ENCODE measurements at places on chromosomes 16 and 17. TPM values are rescaled to one million over a fixed set of nuclear protein-coding genes. Genes with fewer than 3 reads are reported as not detected.

- peak; percentile 87 for DNase-seq
These were observed at the start of the genes GPS1 and RFNG for GRCh38 chr17:82051776-82052637. GPS1 (plus strand) TSS chr17:82051898; CDS start chr17:82051932, 34 bp downstream. RFNG (minus strand) TSS chr17:82051811; CDS start chr17:82051766, 45 bp downstream.

GRCh38 chr16:83863682-83864081, 35.2 kb upstream of the MLYCD start:
- DNase-seq, result no peak

GRCh38 chr17:48830840-48831548, at the start of gene CALCOCO2:
CALCOCO2 (plus strand) TSS chr17:48831035; CDS start chr17:48841708, 10,673 bp downstream.
- peak; percentile 96 for DNase-seq

DNA sequence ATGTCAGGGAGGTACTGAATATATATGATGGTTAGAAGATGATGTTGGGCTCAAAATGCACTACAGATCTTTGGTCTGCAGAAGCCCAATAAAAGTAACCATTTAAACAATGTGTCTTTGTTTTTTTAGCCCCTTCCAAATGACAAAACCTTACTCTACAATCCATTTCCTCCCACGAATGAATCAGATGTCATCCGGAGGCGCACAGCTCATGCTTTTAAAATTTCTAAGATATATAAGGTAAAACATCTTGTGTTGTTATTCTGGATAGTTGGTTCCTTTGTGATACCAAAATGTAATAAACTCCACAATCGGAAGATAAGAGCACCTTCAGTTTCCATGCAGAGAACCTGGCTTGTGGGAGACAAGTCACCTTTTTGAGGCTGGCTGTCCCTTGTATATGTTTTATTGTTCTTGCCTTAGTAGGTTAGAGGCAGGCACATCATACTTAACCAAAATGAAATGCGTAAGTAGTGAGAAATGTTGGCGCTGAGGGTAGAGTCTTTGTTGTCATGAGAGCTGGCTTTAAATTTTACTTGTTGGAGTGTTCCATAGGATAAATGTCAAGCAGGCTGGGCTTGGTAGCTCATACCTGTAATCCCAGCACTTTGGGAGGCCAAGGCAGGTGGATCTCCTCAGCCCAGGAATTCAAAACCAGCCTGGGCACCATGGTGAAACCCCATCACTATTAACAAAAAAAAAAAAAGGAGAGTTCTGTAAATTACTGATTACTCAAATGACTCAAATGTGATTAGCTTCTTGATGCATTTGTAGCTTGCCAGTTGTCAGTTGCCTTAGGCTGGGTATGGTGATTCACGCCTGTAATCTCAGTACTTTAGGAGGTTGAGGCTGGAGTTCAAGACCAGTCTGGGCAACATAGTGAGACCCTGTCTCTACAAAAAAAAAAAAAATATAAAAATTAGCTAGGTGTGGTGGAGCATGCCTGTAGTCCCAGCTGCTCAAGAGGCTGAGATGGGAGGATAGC, 19.7 kb upstream of the SNTB2 start:
- DNase-seq, result no peak

- no peak for DNase-seq
These were observed 72.6 kb upstream of the CACNG5 start for GRCh38 chr17:66762276-66762675.

DNA sequence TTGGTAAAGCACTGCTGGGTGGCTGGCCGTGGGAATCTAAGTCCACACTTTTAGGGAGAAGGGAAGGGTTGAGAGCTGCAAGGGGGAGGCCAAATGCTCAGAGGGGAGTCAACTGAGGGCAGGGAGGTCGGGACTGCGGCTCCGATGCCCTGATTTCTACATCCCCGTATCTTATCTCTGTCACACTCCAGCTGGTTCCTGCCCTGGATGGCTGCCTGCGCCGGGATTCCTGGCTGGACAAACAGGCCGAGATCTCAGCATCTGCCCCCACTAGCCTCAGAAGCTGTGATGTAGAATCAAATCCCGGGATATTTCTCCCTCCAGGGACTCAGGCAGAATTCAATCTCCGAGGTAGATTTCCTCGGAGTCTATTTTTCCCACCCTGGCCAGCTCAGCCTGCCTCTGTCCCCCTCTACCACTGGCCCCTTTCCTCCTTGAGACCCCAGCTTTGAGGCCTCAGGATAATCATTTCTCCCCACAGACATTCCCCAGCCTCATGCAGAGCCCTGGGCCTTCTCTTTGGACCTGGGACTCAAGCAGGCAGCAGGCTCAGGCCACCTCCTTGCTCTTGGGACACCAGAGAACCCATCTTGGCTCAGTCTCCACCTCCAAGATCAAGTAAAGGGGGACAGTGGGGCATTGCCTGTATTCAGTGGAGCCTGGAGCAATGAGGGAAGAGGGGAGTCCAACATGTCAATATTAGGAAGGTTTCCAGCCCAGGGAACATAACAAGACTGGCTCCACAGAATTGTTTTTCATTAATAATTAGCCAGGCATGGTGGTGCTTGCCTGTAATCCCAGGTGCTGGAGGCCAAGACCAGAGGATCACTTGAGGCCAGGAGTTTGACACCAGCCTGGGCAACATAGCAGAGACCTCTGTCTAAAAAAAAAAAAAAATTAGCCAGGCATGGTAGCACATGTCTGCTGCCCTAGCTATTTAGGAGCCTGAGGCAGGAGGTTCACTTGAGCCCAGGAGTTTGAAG, 1.8 kb downstream of the SHBG start:
- no peak for DNase-seq

DNA sequence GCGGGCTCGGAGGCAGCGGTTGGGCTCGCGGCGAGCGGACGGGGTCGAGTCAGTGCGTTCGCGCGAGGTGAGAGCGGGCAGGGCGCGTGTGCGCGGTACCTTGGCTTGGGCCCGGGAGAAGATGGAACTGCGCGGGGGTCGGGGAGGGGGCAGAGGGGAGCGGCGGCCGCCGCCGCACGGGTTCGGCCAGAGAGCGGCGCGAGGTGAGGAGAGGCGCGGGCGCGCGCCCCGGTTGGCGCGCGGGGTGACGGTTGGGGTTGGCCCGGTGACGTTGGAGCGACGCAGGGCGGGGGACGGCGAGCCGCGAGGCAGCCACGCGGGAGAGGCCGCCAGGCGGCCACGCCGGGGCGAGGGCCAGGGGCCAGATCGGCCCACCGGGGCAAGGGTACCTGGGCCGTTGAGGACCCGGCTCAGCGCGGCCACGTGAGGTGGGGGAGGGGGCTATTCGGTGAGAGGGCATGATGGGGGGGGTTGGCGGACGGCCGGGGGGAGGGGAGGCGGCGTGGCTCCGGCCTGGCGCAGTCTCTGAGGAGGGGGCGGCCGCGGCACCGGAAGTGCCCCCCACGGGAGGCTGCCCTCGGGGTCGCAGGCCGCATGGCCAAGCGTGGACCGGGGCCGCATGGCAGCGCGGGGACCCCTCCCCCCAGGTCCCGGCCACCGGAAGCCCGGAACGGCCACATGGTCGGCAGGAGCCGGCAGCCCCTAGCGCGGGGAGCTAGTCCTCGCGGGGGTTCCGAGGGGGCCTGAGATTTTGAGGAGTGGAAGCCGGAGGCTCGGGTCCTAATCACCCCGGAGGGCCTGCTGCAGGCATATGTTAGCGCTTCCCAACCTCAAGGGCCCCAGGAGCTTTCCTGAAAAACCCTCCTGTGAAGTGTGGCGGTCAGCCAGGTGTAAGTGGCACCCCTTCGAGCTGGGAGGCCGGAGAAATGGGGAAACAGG, 527 bp downstream of the EIF5A start:
- DNase-seq, result peak; percentile 84

GRCh38 chr17:47741793-47742145, 8.7 kb downstream of the TBX21 start:
- DNase-seq, result no peak

GRCh38 chr16:85057948-85058347, 30.4 kb downstream of the KIAA0513 start:
- DNase-seq, result no peak

DNA sequence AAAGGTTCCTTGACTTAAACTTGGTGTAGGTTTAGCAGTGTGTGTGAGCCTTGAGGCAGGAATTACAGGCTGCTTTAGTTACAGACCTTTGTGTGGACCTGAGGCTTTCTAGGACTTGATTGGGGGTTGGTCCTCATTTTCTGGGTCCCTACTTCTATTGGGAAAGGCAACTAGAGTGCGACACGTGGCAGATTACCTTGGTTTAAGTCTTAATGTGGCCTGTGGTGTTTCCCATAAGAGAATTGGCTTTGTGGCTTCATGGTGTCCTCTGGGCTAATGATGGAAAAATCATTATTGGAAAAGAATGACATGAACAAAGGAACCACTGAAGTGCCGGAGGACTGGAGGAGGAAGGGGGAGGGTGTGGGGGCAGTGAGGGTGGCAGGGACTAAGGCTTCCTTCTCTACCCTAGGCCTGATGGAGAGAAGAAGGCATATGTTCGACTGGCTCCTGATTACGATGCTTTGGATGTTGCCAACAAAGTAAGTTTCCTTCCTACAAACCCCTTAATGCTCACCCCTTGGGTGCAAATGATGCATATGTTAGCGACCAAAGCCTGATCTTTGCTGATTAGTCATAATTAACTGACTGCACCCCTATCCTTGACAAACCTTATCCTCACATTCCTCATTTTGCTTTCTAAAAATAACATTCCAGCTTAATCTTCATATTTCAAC, 2.7 kb downstream of the TLCD1 start:
- DNase-seq, result no peak

GRCh38 chr17:68462381-68463210, 5.3 kb upstream of the WIPI1 start:
- DNase-seq, result peak; percentile 81

DNA sequence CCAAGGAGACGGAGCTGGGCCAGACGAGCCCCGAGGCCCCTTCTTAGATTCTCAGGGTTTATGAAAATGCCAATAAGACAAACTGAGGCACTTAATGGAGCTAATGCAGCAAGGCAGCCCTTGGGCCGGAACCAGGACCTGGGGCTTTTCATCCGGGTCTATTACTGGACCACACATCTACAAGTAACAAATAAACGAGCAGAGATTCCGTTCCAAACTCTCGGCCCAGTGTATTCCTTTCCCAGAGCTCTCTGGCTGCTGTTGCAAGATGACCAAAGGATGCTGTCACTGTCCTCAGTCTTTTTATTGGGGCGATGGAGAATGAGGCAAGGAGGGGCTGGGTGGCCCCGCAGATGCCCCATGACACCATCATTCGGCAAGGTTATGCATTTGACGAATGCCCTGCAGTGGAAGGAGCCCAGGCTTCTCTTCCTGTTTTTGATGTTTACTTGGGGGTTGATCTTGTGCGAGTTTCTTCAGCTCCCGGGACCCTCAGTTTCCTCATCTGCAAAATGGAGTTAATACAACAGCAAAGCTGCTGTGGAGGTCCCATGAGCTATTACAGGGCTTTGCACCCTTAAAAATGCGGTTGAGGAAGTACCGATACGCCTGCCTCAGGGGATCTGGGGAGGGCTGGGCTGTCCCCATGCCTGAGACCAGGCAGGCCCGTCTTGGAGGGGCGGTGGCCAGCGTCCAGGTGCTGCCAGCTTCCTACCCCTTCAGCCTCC, 1.1 kb upstream of the NTN1 start:
- DNase-seq, result no peak

GRCh38 chr16:2985462-2985861, 5.2 kb upstream of the PKMYT1 start:
- DNase-seq, result no peak

DNA sequence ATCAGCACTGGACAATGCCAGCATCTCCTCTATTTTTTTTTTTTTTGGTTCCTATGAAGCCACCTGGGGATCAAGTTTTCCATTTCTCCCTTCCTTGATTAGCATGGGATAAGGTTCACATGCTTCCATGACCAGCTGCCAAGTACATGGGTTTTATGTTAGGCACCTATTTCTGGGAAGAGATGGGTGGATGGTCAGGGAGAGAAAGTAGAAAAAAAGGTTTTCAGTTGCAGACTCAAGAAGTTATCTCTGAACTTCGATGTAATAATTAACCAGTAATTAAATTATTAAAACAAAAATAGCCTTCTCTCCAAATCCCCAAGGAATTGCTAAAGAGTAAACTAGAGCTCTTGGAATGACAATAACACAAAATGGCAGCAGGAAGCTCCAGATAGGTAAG, 164.9 kb upstream of the MAF start:
- DNase-seq, result no peak

DNA sequence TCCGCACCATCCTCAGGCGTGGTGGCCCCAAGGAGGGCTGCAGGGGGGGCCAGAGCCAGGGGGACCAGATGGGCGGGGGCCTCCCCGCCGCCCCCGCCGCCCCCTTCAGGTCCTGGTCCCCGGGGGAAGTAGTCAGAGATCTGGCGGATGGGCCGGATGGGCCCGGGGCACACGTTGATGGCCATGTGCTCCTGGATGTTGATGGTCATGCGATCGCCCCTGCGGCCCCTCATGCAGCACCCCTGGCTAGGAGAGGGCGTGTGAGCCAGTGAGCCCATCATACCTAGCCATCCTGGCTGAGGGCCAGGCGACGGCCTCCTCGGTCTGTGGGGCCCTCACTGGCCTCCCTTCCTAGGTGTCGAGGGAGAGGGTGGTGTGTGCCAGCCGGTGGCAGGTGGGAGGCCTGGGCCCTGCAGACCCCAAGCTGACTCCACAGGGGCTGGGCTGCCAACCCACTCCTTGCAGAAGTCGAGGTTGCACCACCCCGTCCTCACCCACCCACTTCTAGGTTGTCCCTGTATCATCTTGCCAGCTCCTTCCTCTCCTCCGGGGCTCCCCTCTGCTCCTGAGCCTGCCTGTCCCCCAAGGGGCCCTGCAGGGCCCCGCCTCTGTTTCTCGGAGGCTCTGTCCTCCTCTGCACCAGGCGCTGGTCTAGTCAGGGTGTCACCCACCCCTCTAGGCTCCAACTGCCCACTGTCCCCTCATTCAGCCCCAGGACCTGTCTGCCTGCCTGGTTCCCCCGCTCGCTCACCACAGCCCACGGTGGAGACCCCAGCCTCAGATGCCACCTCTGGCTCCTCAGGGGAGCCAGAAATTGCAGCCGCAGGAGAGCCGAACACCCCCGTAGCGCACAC, 610 bp downstream of the DOC2A start:
- no peak for DNase-seq

DNA sequence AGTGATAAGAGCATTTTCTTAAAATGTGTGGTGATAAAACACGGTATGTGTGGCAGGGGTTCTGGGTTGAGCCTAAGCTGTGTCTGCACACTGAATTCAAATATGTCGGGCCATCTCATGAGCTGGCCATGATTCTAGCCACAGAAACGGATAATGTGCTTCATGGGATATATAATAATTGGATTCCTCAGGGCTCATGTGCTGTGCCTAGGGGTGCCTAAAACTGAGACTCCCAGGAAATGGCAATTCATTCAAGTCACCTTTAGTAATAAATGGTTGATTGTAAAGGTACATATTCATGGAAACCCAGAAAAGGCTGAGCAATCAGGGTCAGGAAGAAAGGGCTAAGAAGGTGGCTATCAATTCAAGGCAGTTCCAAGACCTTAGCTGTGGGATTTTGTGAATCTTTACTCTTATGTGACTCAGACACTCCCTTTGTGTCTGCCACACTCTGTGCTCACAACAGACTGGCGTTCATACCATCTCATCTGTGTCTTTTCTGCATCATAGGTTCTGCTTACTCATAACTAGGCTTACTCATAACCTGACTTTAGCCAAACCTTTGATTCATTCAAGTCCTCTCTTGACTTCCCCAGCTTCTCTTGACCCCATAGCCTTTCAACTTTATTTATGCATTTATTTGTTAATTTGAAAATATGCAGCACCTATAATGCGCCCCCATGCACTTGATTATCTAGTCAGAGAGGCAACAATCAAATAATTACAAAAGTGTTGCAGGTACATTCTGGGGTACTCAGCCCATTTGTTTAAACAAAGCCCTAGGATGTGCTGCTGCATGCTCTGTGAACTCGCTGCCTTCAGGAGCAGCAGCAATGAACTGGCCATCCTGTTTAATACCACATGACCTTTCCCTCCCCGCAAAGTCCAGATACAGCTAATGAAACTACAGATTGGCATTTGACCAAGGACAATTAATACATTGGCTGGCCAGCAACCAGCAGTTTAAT, 28.4 kb upstream of the MED13 start:
- DNase-seq, result no peak

KRTAP16-1 gene
- total RNA-seq, result not detected

ZNF18 gene
- 8.1 TPM for total RNA-seq

CLEC19A gene
- total RNA-seq, result not detected

Measured in mucosa of descending colon (tissue), 3 donors.